ENCODE measurements at places on chromosomes 16 and 17.

DNA sequence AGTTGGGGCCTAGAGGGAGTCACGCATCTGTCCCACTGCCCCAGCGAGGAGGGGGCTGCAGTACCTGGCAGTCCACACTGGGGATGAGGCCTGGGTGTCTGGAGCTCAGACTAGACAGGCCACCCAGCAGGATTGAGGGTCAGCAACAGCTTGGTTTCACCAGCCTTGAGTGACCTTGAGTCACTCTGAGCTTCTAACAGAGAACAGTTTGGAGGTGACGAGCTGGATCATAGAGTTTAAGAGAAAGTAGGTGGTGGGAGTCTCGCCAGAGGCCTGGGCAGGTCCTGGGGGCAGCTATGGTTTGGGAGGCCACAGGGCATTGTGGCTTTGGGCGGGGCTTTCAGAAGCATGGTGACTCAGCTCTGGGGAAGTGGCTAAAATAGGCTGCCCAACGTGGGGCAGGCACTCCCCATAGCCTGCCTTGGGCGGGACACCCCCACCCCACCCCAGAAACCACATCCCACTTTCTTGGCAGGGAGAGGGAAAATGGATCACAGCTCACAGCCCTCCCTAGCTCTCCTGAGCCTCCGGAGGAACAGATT lies 20.5 kb downstream of the CDC42EP4 start:
- peak; percentile 65 for DNase-seq

- DNase-seq, result no peak
Observed at GRCh38 chr17:39099663-39100286, 51.7 kb downstream of the PLXDC1 start.

GRCh38 chr17:4786106-4786511 lies at the start of gene VMO1:
Gene VMO1 (minus strand): TSS chr17:4786364. CDS start chr17:4786352, 12 bp downstream.
- DNase-seq, result no peak

DNA sequence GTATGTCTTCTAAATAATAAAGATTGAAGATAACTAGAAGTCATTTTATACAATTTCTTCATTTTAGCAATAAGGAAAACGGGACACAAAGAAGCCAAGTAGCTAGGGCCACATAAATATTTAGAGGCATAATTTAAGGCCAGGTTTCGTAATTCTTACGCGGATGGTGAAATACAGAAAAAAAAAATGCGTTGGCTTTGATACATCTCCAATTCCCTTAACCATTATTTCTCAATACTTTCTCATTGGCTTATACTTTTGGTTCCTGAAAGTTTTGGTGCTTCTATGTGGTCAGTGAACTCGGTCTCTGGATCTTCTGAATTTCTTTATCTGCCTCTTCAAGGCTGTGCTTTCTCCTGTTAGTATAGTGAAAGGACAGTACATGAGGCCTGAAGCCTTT lies 888.1 kb downstream of the KCNJ2 start:
- DNase-seq, result no peak

- DNase-seq, result no peak
Observed at GRCh38 chr17:59492091-59492451, 73.3 kb upstream of the DHX40 start.

DNA sequence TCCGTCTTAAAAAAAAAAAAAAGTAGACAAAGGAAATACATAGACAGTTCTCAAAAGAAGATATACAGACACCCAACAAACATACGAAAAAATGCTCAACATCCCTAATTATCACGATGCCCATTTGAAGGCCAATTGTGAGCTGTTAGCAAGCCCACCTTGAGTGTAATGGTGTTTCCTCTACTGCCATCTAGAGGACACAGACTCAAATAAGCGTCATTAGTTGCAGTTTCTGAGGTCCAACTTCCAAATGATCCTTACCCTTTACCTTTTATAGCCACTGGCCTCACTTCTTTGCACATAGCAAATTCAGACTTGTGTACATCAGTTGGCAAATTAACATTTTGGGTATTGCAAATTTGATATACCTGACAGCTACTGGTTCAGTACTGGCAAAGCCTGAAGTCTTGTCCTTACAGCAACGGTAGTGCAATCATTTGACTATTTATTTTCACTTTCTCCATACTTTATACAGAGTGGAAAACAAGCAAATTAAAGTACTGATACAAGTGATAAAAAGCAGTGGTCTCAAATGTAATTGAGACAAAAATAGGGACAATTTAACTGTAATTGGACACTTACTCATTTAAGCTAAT lies 536.3 kb upstream of the EEF2KMT start:
- DNase-seq, result peak; percentile 7

DNA sequence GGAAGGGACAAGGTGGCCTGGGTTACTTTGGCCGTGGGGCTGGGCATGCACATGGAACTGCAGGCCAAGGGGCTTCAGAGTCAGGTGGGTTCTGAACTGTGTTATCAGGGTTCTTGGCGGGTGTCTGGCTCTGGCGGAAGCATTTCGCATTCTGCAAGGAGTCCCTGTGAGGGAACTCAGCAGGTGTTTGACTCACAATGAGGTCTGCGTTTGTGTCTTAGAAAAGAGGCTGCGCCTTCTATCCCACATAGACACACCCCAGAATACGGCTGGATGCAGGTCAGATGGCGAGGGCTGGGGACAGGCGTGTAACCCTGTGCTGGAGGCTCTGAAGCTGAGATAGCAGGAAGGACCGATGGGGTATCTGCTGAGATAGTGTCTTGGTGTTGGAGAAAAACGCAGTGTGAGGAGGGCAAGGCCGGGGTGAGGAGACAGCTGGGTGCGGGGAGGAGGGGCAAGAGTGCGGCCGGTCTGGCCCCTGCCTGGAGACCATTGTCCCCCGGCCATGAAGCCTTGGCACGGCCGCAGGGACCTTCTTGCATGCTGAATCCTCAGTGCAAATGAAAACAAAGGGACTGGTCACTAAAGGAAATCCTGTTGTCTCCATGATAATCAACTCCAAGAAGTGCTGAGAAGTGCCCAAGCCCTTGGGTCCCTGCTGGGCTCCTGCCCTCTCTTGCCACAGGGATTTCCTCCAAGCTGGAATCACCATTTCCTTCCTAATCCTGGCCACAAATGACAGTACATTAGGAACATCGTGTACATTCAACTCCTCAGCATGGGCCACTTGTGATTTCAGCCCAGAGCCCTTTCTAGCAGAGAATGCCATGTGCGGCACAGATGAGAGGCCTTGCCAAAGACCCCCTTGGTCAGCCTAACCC lies 22.8 kb upstream of the MTSS2 start:
- no peak for DNase-seq

DNA sequence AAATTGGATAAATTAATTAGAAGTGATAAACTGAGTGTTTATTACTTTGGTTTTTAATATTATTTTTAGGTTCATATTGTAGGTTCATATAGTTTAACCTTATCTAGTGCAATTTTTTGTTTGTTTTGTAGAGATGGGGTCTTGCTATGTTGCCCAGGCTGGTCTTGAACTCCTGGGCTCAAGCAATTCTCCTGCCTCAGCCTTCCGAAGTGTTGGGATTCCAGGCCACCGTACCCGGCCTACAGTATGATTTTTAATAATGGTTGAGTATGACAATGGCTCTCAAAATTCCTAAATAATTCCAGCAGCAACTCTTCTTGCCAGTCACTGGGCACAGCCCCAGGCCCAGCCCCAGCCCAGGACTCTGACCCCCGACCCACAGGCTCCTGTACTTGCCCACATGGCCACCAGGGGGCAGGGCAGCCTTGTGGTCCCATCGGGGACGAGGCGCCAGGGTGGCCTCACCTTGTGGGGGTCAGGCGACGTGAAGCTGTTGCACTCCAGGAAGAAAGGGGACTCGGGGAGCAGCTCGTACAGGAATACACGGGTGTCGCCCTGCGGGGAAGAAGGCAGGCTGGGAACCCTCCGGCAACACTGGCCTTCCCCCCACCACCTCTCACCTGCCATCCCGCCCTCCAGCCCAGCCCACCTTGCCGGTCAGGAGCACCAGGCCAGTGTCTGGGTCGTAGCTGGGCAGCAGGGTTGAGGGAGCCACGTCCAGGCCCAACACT lies 7.9 kb upstream of the PAM16 start:
- DNase-seq, result peak; percentile 59
